ENCODE measurements at places on chromosomes 2 and 18.

GRCh38 chr2:25089605-25090315 is 47.9 kb downstream of the EFR3B start:
- DNase-seq = no peak

- DNase-seq = no peak
Measured at GRCh38 chr2:75087736-75088135, 111.6 kb downstream of the TACR1 start.

DNA sequence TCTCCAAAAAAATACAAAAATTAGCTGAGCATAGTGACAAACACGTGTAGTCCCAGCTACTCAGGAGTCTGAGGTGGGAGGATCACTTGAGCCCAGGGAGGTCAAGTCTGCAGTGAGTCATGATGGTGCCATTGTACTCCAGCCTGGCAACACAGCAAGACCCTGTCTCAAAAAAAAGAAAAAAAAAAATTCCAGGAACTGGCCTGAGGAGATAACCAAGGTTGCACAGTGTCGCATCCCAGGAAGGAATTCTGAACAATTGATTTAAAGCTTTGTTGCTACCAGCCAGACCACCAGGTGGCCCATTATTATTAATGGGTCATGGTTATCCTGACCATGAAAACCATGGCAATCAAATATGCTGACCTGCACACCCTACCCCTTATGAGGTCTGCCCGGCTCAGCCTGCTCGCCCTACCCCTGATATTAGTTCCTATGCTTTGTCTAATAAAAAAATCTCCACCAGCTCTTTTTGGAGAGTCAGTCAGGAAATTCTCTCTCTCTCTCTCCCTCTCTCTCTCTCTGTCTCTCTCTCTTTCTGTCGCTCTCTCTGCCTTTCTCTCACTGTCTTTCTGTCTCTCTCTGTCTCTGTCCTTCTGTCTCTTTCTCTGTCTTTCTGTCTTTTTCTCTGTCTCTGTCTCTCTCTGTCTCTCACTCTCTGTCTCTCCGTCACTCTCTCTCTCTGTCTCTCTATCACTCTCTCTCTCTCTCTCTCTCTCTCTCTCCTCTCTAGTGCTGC is 73.7 kb downstream of the NCAPH start:
- peak; percentile 23 for DNase-seq

GRCh38 chr2:5539282-5540165 is 152.7 kb upstream of the SOX11 start:
- DNase-seq = no peak

DNA sequence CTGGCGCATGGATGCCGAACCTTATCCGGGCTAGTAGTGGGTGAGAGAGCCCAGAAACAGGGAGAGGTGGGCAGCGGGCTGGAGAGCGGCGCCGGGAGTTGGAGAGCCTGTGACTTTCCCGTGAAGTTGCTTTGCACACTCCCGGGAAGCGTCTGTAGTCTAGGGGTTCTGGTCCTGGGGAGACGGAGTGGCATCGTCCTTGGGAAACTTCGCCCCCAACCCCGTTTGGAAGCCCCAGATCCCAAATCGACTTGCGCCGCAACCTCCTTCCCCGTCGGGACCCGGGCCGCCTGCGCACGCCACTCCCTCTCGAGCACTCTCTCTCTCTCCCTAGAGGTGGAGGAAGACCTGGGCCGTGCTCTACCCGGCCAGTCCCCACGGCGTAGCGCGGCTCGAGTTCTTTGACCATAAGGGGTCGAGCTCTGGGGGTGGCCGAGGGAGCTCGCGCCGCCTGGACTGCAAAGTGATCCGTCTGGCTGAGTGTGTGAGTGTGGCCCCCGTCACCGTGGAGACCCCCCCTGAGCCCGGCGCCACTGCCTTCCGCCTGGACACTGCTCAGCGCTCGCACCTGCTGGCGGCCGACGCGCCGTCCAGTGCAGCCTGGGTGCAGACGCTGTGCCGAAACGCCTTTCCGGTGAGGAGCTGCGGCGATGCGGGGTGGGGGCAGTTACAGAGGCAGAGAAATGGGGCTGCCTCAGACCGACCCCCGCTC is 456 bp downstream of the DOK1 start:
- DNase-seq = peak; percentile 65

DNA sequence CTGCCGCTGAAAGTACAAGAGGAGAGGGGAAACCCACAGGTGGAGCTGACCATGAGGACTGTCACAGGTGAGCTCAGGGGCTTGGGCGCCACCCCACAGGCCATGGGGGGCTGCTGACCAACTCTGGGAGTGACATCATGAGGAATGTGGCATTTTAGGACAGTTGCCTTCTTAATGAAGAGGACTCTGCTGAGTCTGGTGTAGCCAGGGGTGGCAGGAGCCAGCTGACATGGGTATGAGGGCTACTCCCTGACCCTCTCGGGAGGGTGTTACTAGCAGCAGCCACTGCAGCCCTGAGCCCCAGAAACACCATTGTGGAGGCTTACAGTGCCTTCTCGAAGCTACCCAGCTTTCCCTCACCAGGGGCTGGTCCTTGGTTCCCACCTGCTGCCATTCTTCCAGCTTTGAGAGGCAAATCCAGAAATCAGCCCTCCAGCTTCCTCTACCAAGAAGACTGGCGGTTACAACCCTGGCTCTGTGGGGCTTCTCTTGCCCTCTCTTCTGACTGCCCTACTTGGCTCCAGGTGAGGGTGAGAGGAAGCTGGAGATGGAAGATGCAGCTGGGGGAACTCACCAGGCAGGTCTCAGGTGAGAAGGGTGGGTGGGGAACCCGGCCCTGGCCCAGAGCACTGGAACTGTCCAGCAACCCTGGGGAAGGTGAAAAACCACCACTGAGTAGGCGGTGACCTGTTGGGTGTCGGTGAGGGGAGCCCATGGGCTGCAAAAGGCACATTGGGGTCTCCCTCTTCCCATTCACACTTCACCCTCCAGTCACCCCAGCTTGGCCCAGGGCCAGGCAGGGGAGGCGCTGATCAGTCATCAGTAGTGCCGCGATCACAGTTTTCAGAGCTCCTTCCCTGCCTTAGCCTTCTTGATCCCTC is 98.5 kb downstream of the MCFD2 start:
- DNase-seq = no peak

- no peak for DNase-seq
Measured at GRCh38 chr2:110115291-110116032, at the start of gene MALL. Gene MALL (minus strand): TSS chr2:110115822. CDS start chr2:110115792, 30 bp downstream.

- DNase-seq = no peak
Measured at GRCh38 chr18:36349552-36349951, 52.0 kb downstream of the FHOD3 start.

- DNase-seq = no peak
Measured at GRCh38 chr2:59774821-59775433, 778.5 kb downstream of the BCL11A start.

- DNase-seq = peak; percentile 74
Measured at GRCh38 chr18:47791461-47791985, 138.9 kb downstream of the SMAD2 start.

GRCh38 chr18:48777026-48777743 is 173.6 kb downstream of the SMAD7 start:
- DNase-seq = peak; percentile 53

GRCh38 chr2:145085612-145086011 is 565.7 kb upstream of the ZEB2 start:
- no peak for DNase-seq
